ENCODE measurements at places on chromosomes 13 and 19.

DNA sequence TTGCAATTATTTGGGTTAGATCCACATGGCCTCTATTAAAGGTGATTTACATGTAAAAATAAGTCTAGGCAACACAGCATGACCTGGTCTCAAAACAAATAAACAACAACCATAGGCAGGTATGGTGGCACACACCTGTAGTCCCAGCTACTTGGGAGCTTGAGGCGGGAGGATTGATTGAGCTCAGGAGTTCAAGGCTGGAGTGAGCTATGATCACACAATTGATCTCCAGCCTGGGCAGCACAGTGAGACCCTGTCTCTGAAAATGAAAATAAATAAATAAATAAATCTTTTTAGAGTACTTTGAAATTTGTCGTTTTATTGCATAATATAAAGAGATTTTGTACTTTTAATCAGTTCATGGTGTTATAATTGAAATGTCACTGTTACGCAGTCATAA is 93.3 kb downstream of the PAN3 start:
- DNase-seq = no peak

DNA sequence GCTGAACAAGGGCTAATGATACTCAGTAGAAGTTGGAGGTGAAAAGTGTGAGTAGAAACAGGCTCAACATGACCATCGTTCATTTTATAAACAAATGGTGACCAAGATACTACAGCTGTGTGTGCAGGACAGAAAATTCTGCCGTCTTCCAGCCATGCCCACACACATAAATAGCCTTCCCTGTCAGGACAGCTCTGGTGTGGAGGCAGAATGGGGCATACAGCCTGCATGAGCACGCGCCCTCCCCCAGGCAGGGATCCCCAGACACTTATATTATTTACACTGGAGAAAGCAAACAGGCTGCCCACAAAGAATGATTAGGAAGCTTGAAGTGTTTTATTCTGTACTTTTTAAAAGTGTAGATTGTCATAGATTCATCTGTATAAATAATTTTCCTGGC is 20.4 kb downstream of the GJA3 start:
- no peak for DNase-seq

DNA sequence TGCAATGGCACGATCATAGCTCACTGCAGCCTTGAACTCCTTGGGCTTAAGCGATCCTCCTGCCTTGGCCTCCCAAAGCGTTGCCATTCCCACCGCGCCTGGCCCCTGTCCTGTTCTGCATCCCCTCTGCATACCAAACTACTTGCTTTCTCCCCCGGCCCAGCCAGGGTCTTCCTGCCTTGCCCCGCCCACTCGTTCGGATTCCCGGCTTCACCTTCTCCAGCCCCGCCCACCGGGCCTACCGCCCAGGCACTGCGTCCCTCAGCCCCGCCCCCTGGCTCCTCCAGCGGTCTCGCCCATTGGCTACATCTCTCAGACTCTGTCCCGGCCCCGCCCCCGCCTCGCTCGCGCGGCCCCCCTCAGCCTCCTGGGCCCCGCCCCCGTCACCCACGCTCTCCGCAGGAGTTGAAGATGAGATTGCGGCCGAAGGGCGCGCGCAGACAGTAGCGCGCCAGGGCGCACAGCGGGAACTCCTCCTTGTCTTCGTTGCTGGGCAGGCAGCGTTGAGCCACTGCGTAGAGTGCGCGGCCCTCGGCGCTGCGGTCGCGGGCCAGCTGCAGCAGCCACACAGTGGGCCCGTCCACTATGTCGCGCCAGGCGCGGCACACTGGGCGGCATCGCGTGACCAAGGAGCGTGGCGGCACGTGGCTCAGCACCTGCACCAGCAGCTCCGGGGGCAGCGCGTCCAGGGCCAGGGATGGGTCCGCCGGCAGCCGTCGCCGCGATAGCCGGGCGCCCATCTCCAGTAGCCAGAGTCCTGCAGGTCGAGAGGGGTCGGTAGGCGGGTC is 19.0 kb downstream of the MRPS12 start:
- DNase-seq = no peak

DNA sequence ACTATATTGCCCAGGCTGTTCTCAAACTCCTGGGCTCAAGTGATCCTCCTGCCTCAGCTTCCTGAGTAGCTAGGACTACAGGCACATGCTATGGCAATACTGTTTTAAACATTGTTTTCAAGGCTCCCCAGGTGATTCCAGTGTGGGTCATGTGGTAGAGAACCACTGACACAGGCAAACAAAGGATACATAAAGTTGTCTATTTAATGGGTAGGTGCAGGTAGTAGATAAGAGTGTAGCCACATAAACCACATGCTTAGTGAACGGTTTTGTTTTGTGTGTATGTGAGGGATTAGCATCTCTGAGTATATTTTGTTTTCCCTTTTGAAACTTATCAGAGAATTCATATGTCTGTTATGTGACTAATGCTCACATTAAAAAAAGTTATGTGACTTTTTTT is 36.7 kb downstream of the USPL1 start:
- DNase-seq = no peak

GRCh38 chr13:97191615-97192014 is 30.5 kb upstream of the MBNL2 start:
- DNase-seq = no peak

DNA sequence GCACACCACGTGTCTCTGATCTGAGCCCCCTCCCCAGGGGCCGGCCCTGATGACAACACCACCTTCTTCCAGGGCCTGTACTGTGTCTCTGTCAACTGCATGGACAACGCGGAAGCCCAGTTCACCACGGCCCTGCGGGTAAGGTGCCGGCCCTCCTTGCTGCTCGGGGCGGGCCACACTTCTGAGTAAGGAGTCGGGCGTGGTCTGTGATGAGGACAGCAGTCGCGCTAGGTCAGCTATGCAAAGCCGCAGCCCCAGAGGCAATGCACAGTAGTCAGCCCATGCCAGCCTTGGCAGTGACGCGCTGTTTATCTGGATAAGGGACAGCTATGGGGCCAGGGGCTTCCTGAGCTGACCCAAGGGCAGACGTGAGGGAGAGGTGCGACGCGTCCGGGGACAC is 24.6 kb downstream of the MAU2 start:
- no peak for DNase-seq

- DNase-seq = no peak
These were observed 19.9 kb downstream of the CEBPG start for GRCh38 chr19:33393286-33394005.

- DNase-seq = no peak
These were observed 42.0 kb downstream of the SERTM1 start for GRCh38 chr13:36715841-36716240.

GRCh38 chr13:110525328-110526319 is 35.9 kb downstream of the RAB20 start:
- DNase-seq = no peak

DNA sequence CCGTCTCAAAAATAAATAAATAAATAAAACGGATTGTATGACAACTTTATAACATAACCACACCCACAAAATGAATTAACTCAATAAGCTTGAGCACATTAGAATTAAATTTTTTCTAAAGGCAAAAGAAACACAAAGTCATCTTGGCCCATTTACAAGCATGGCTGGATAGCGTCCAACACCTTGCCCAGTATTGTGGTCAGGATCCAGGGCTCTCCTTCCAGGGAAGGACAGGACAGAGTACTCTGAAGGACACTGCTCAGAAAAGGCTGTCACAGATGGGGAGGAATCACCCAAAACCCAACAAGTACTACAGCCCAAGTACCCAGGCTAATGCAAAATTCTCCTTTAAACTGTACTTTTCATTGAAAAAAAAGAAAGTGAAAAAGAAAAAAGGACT is 27.1 kb downstream of the SUGP2 start:
- DNase-seq = no peak

GRCh38 chr13:108734676-108735075 is 105.3 kb downstream of the MYO16 start:
- DNase-seq = no peak

DNA sequence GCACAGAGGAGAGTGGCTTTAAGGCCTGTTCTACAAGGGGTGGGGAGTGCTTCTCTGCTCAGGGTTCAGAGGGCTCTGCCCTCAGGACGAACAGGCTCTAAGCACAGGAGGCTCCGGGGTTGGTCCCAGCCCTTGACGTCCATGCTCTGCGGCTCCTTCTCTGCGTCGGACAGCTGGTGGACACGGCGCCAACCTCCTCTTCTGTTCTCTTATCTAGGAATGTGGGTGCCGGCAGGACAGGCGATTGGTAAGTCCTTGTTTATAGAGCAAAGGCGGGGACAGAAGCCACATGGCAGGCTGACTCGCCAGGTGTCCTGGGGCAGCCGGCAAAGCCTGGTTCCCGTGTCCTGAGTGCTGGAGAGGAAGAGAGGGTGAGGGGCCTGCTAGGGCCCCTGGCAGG is 8.4 kb upstream of the RPS15 start:
- DNase-seq = no peak

DNA sequence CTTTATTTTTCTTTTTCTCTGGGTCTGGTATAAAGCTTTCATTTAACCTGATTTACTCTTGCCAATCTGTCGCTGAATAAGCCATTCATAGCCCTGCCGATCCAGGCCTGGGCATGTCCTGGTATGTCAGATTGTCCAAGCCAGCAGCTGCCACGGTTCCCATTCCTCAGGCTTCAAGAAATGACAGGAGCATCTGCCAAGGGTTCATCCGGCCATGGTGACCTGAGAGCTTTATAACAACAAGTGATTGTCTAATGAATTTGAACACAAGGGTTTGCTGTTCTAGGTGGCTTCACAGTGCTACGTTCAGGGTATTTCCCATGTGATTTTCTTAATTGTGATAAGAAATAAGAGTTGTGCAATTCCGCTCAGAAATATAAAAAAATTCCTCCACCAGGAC is 20.0 kb downstream of the PNMA8A start:
- DNase-seq = no peak

DNA sequence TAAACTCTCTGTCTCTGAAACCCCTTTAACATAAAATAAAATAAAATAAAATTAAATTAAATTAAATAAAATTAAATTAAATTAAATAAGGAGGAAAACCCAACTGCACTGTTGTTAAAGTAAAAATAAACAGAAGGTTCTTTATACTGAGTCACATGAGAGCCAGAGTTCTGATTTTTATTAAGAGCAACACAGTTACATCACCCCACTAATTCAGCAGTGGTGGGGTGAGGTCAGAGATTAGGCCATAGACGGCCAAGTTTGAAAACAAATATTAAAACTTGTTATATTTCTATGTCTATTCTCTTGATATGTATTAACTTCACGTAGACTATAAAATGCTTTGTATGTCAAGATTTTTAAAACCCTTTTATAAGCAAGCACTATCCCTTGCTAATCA is 59.5 kb downstream of the MYCBP2 start:
- no peak for DNase-seq

DNA sequence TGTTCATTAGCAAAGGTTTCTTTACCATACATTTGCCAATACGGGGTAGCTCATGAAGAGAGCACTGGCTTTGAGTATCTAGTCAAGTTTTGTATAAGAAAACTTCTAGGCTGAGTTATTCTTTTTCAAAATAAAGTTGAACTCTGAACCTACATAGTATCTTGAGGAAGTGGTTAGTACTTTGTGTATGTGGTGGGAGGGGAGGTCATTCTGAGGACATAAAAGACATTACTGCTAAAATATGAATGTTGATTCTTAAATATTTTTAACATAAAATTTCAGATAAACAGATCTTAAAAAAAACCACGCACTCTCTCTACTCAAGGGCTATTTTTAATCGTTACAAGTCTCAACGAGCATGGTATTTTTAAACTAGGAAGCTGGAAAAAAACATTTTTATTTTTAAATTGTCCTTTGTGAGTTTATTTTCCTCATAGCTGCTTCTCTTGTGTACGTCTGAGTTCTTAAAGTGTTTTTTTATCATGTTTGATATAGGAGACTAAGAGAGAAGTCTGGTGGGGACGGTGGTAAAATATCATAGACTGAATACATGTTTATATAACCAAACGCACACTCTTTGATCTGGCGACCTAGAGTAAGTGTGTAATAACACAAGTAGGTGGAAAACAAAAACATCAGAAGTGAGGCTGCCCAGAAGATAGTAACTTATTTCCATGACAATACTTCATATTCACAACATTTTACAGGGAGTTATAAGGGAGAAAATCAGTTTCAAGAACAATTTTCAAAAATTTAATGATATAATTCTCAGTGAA is 118.0 kb upstream of the POSTN start:
- DNase-seq = no peak

GRCh38 chr13:71242201-71242600 is 624.8 kb downstream of the DACH1 start:
- no peak for DNase-seq

DNA sequence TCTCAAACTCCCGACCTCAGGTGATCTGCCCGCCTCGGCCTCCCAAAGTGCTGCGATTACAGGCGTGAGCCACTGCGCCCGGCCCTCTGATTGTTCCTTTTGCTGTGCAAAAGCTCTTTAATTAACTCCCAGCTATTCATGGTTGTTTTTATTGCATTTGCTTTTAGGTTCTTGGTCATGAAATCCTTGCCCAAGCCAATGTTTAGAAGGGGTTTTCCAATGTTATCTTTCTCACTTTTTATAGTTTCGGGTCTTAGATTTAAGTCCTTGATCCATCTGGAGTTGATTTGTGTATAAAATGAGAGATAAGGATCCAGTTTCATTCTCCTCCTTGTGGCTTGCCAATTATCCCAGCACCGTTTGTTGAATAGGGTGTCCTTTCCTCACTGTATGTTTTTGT is 19.2 kb upstream of the GRTP1 start:
- no peak for DNase-seq

GRCh38 chr19:2743099-2743498 is 3.3 kb upstream of the SLC39A3 start:
- DNase-seq = no peak
